Effector memory CD8-positive, alpha-beta T cell (primary cell): ENCODE measurements at places on chromosomes 5 and 9.

- DNase-seq = no peak
Observed at GRCh38 chr9:35758475-35759050, 4.5 kb upstream of the MSMP start.

GRCh38 chr5:133506181-133506580 is 106.2 kb downstream of the FSTL4 start:
- DNase-seq = no peak

DNA sequence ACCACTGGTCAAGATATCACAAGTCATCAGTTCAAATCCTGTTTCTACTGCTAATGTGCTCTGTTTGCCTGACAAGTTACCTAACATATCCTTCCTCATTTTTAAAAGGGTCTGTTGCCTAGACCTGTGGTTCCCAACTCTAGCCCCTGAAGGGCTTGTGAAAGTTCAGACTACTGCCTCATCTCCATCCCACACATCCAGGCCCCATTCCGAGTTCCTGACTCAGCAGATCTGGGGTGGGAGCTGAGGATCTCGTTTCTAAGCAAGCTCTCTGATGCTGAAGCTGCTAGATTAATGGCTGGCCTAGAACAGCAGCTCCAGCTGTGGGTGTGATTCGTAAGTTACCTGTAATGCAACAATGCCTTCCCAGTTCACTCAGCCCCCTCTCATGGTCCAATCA is 32.5 kb downstream of the S1PR3 start:
- DNase-seq = no peak

- no peak for DNase-seq
Observed at GRCh38 chr5:87138091-87138805, 129.4 kb upstream of the RASA1 start.

DNA sequence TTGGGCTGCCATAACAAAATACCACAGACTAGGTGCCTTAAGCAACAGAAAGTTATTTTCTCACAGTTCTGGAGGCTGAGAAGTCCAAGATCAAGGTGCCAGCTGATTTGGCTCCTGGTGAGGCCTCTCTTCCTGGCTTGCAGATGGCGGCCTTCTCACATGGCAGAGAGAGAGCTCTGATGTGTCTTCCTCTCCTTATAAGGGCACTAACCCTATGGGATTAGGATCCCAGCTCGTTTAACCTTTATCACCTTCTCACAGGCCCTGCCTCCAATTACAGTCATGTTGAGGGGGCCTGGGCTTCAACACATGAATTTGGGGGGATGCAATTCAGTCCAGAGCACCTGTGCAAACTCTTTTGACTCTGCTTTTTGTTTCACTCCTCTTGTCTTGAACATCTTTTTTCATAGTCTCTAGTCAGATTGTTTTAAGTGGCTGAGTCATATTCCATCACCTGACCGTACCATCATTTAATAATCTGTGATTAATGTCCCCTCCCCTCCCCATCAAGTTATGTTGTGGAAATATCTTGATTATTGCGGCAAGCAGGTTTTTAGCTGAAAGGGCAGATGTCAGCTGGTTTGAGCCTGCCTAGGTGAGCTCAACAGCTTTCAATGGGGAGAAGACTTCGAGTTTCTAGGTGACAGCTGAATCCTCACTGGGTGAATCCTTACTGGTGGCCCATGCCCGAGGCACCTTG is 61.8 kb downstream of the NDFIP1 start:
- DNase-seq = no peak

GRCh38 chr5:133081036-133081435 is 29.2 kb downstream of the HSPA4 start:
- no peak for DNase-seq

GRCh38 chr9:133224762-133225161 is 15.7 kb upstream of the OBP2B start:
- no peak for DNase-seq

DNA sequence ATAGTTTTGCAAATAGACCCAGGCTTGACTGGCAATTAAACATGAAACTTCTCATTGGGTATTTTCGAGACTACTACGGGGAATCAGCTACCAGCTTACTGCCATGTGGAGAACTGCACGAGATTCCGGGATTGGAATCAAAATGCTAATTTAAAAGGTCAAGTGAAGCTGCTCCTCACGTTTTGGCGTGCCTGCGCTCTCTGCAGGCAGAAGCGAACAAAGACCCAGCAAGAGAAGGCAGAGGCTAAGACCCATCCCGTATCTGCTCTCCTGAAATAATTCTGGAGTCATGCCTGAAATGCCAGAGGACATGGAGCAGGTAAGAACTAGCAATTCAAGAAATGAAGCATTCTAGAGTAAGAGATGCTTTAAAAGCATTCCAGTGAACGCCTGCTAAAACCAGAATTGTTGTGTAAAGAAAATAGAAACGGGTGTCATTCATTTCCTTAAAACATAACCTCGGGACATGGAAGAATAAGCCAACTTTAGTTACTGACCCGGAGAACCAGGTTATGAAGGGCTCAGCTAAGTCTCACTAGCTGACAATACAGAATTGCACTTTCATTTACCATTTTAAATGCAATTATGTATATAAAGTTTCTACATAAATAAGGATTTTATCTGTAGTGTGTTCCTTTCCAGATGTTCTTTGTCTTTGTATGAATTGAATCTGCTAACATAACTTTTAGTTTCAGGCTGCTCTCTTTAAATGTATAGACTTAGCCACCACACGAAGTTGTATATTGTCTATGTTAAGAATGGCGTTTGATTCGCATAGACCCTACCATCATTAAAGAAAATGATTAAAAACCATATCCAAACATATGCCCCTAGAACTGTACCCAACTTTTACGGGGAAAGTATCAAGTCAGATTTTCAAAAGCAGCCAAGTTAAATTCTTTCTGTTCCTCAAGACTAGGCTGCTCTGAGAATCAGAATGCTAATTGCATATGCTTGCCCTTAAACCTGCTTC is 2.0 kb upstream of the MAT2B start:
- peak; percentile 20 for DNase-seq

GRCh38 chr9:124231095-124231737 is 26.5 kb upstream of the NEK6 start:
- no peak for DNase-seq

GRCh38 chr5:11047030-11047429 is 286.0 kb upstream of the DAP start:
- no peak for DNase-seq

DNA sequence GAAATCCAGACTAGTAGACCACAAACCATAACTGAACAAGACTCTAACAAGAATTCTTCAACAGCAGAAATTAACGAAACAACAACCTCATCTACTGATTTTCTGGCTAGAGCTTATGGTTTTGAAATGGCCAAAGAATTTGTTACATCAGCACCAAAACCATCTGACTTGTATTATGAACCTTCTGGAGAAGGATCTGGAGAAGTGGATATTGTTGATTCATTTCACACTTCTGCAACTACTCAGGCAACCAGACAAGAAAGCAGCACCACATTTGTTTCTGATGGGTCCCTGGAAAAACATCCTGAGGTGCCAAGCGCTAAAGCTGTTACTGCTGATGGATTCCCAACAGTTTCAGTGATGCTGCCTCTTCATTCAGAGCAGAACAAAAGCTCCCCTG is 68.6 kb downstream of the VCAN start:
- DNase-seq = no peak

GRCh38 chr9:134887219-134887618 is 6.6 kb downstream of the FCN2 start:
- no peak for DNase-seq

- no peak for DNase-seq
Observed at GRCh38 chr5:1726469-1726865, 73.2 kb downstream of the MRPL36 start.

- DNase-seq = no peak
Observed at GRCh38 chr5:5409151-5409810, 13.2 kb upstream of the ICE1 start.

DNA sequence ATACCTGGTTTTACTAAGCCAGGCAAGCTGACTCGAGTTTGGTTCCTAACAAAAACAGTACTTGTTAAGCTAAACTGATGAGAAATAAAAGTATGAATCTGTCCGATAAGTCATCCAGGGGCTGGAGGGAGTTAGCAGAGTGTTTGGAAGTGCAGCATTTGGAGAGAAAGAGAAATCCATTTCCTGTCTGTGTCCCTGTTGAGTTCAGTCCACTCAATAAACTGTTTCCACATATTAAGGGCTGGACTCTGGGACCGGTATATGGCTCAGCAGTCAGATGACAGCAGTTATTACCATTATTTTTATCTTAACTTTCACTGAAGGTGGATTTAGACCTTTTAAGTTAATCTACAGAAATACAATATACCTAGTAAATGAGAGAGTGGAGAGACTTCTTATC is 130.6 kb upstream of the ADRA1B start:
- DNase-seq = no peak

GRCh38 chr5:1918488-1919208 is 35.9 kb upstream of the IRX4 start:
- no peak for DNase-seq

DNA sequence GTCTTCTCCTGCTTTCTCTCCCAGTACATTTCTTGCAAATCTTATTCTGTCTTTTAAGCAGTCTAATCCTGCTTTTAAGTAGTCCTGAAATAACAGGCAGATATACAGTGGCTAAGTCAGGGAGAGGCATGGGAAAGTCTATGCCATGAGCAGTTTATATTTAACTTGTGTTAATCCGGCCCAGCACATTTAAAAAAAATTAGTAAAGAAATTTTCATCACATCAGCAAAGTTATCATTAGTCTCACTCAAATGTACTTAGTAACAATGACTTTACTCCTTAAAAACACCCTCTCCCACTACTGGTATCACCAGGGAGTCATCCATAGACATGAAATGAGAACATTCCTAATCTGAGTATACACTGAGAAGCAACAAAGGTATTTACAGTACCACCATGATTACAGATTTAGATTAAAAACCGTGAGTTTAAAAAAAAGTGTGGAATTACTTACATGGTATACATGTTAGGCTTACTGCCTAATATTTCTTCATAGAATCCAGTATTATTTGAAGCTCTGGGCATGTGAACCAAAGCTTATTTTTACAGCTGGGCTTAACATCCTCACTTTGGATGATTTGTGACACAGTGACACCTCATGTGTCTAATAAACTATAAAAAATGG is 75.9 kb upstream of the DAB2 start:
- DNase-seq = no peak

DNA sequence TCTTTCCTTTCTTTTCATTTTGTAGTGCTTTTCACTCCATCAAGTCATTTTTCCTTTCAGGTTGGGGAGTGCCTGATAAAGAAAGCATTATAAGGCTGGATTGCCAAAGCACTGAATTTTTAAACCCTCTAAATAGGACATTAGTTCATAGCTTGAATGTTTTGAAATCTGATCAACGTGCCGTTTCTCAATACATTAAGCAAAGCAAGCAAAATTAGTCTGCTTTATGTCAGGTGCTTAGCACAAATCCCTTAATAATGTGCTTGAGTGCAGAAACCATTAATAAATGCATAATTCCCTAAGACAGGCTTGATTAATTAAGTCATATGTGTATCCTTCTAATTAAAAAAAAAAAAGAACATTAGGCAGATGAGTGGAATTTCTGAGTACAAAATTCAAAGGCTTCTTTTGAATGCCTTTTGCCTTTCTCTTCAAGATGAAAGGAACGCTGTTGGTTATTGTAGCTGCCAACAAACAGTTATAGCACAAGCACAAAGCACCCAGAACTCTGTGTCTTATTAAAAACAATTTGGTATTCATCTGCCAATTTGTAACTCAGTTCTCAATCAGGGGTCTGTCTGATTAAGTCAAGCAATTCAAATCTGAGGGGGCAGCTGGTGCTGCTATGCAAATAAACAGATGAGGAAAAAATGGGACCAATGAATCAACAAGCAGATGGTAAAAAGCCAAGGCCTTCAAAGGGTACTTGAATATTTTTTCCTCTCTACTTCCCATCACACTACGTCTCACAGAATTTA is 233.7 kb downstream of the TLE1 start:
- no peak for DNase-seq

- DNase-seq = no peak
Observed at GRCh38 chr9:76758476-76758875, 5.8 kb upstream of the PCA3 start.

GRCh38 chr9:126000731-126001580 is 253.8 kb downstream of the PBX3 start:
- DNase-seq = no peak

DNA sequence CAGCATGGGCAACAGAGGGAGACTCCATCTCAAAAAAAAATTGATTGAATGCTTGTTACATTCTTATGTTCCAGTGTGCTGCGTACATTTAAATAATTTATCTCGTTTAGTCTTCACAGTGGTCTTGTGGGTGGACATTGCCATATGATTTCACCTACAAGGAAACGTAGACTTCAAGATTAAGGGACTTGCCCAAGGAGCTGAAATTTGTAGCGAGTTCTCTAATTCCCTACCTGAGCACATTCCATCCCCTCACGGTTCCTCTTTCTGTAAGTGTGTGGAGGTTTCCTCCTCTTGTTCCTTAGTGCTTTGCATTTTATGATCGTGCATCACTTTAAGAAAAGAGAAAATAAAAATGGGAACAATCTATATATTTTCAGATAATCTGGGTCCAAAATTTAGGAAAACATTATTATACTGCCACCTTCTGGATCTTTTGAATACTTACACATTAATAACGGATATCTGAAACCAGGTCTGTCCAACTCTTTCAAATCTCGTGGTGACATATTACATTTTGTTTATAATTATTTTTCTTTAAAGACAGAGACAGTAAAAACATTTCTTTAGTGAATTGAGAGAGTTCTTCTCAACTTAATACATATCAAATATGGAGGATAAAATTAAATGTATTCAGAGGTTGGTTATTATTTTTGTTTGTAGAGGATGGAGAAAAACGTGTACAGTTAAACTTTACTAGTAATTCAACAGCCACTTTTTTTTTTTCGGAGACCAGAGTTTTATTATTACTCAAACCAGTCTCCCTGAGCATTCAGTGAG is 29.9 kb upstream of the C7 start:
- DNase-seq = no peak

GRCh38 chr5:66769030-66769733 is 173.0 kb downstream of the MAST4 start:
- DNase-seq = no peak
